ENCODE measurements at places on chromosomes 6 and 20.

DNA sequence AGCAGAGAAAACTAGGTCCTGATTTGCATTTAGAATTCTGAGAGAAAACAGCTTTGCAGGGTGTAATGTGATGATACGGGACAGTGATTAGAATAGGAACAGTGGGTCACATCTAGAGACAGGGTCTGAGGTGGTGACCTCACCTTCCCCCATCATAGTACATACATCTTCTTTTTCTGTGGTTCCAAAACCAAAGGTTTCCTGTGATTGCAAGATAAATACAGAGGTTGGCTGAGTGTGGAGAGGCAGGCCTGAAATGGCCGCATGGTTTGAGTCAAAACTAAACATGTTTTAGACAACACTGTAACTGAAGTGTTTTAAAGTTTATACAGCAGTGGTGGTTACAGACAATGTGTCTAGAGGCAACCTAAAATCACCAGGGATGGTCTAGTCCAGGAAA is 10.4 kb upstream of the NT5DC1 start:
- DNase-seq: no peak

DNA sequence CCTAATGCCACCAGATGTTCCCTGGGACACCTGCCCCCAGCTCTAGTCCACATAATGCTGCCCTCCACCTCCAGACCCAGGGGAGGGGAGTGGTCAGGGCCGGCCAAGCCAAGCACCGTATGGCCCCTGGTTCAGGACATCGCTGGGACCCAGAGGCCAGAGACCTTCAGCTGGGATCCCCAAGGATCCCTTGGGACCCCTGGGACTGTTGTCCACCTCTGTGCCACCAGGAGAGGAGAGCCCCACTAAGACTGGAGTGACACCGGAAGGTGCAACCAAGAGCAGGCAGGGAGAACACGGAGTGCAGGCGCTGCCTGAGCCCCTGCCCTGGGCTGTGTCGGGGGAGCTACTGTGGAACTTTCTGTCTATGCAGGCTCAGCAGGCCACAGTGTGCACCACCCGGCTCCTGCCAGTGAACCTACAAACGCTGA is 43.6 kb downstream of the CTCFL start:
- no peak for DNase-seq

GRCh38 chr6:139699335-139699734 is 324.9 kb upstream of the CITED2 start:
- DNase-seq: no peak

GRCh38 chr6:128573036-128573435 is 52.6 kb upstream of the PTPRK start:
- no peak for DNase-seq

- no peak for DNase-seq
Observed at GRCh38 chr6:157382821-157383220, 1.8 kb downstream of the ZDHHC14 start.

- no peak for DNase-seq
Observed at GRCh38 chr6:43933148-43933885, 163.3 kb downstream of the VEGFA start.

DNA sequence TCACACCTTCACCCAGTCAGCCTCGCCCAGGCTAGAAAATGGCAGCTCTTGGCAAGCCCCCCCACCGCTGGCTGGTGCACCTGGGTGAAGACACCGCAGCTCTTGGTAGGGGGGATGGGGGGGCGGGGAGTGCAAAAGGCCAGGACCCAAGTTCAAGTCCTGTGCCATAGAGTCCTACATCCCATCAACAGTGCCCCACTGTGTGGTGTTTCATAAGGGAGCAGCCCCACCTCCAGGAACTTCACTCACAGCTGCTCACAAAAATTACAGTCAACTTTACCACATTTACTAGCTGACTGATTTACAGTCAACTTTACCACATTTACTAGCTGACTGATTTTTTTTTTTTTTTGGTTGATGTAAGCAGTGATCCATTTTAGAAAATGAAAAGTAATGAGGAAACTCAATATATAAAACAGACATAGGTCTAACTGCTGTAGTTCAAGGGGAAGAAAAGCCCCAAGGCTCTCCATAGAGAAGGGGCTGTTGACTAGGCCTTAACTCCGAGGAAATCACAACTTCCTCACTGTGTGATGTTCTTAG is 208.9 kb upstream of the SNX9 start:
- no peak for DNase-seq

GRCh38 chr20:32404017-32404416 is 45.9 kb downstream of the ASXL1 start:
- no peak for DNase-seq

GRCh38 chr6:54057058-54057457 is 54.2 kb upstream of the MLIP start:
- DNase-seq: no peak

DNA sequence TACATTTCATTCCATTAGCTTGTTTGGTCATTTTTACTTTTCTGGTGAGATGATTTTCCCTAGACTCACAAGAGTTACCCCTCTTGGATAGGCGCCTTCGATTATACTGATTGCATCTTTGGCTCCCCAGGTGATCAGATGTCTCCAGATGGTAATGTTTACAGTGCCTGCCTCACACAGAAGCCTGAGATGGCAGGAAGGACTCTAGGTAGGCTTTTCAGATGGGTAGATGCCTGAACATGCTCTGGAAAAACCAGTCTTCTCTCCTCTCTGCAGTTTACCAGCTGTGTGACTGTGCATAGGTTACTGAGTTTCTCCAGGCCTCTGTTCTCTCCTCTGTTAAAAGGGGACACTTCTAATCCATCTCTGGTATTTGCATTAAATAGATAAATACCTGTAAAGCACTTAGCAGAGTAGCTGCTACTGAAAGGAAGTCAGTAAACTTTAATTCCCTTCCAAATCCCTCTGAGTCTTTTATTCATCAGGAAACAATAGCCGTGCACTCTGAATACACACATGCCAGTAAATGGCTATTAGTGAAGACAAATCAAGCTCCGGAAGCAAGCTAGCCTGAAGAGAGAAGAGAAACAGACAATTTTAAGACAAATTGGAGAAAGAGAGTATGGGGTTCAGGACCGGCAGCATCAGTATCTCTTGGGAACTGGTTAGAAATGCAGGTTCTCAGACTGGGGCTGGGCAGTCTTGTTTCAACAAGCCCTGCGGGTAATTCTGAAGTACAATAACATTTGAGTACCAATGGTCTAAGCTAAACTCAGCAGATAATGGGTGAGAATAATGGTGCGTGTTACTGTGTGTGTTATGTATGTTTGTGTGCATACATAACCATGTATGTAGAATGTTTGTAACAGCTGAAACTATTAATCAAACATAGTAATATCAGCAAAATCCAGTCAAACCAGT is 139.4 kb downstream of the UST start:
- no peak for DNase-seq

DNA sequence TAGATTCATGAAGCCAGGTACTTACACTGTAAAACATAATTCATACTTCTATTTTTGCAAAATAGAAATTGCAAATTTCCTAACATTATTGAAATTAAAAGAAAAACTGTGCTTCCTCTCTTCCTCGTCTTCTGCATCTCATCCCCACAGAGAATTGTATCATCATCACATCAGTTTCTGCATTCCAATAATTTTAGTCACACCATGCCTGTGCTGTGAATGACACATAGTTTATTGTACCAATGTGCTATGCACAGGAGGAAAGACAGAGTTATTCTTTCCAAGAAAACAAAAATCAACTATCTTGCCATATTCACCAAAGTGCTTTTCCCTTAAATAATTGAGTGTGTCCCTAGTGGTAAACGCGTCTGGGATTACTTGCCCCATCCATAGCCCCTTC is 38.1 kb upstream of the FAM135A start:
- no peak for DNase-seq

- no peak for DNase-seq
Observed at GRCh38 chr6:155444120-155444917, 11.3 kb downstream of the NOX3 start.

DNA sequence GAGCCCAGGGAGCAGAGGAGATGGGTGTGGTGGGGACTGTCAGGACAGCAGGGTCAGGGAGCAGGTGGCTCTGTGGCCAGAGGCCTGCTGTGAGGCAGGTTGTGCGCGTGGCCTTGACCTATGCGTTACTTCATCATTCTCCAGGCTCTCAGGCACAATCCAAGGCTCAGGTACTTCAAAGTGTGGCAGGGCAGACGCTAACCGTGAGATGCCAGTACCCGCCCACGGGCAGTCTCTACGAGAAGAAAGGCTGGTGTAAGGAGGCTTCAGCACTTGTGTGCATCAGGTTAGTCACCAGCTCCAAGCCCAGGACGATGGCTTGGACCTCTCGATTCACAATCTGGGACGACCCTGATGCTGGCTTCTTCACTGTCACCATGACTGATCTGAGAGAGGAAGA is 535 bp downstream of the NCR2 start:
- DNase-seq: no peak

DNA sequence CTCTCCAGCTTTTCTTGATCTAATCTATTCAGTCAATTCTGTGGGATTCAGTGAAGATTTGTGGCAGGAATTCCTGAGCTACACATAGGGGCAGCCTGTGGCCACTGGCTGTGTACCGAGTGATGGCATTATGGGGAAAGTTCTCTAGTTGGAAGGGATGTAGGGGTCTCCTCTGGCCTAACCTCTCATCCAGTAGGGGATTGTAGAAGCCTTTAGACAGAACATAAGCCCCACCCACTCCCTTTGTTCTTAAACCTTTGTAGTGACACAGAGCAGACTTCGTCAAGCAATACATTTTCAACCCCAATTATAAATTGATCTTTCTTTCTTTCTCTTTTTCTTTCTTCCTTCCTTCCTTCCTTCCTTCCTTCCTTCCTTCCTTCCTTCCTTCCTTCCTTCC is 188.9 kb downstream of the QKI start:
- no peak for DNase-seq

- DNase-seq: no peak
Observed at GRCh38 chr6:24858177-24858653, 59.5 kb upstream of the ARMH2 start.

DNA sequence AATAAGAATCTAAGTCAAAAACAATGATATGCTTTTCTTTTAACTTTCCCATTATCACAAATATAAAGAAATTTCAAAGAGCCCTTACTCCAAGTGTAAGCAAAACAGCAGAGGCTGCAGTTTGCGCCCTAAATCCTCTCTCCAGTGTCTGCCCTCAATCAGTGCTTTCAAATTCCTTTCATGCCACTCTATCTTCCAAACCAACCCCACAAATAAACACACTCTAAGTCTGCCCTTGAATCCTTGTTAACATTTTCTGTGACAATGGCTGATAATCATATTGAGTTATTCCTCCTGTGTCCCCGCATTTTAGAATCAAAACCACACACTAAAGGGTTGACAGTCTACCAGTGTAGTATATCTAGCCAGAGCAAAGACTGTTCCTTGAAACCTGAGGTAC is 317.9 kb upstream of the MARCKS start:
- DNase-seq: no peak

DNA sequence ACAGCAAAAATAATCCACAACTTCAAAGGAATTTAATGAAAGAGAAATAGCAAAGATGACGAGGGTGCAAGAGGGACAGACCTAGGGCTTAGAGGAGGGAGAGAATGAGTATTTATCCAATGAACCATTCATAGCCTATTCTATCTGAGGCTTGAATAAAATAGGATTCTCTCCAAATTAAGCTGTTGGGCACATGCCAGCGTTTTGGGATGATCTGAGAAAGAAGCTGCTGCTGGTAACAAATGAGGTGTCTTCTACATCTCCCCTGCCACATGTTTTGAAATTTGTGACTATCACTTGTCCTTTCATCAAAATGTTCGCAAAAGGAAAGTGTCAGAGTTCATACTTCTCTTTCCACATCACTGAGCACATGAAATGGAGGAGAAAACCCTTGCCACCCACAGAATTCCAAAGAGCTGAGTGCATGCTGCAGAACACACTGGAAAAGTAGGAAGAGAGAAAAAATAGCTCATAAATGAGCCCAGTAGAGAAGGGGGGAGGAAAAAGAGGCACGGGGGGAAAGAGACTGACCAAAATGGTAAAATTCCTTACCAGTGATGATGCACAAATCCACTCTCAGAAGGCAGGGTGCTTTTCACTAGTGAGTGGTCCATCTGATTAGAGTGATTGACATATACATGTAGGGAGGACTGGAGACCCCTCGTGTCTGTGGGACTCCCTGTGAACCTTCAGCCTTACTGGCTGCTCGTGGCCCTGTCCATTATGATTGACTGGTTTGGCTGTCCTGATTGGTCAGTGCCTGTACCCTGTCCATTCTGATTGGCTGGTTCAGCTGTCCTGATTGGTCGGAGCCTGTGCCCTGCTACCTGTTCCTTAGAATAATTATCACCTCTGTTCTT is 180.5 kb downstream of the OGFRL1 start:
- no peak for DNase-seq

DNA sequence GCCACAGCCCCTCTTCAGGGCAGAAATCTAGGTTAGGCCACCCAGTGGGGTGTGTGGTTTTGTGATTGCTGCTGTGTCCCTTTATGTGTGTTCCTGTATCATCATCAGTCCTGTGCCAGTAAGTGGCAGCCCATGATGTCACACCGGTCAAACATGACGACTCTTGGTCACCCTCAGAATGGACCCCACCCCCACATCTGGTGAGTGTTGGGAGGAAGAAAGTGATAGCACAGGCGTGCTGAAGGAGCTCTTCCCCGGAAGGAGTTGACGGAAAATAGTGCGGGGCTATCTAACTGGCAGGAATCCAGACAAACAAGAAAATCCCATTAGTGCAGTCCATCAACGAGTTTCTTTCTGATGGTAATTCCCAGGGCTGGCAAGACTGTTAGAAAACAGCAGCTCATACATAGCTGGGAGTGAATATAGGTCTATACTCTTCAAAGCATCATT is 33.4 kb upstream of the IL17A start:
- DNase-seq: no peak

DNA sequence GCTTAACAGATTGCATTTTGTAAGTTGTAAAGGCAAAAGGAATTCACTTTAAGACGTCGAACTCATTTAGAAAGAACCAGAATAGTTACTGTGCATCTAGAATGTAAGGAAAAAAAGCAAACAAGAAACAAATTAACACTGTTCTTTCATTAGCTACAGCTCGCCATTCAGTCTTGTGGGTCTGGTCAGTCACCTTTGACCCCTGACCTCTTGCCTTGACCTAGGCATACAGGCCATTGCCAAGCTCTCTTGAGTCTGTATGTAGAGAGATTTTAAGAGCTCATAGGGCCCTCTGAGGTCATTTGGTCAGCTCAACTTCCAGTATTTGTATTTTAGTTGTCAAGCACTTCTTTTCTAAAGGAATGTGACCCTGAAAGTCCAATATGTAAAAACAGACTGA is 318.7 kb downstream of the DHX35 start:
- no peak for DNase-seq

DNA sequence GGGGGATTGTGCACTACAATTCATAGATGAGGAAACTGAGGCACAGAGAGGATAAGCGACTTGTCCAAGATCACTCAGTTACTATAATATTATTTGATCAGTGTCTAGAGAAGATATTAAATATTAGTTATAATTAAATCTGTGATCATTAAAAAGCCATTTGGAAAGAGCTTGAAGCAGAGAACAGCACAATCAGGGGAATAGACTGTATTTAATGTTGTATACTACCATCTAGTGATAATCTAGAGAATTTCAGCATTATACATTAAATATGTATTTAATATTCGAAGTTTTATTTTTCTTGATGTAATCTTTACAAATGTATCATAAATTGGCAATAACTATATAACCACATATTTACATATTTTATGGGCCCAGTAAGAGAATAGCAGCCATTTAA is 20.1 kb upstream of the MTCL3 start:
- DNase-seq: peak; percentile 22

- no peak for DNase-seq
Observed at GRCh38 chr20:60034231-60035110, 76.2 kb downstream of the CDH26 start.

- DNase-seq: no peak
Observed at GRCh38 chr6:128903715-128904114, 20.8 kb downstream of the LAMA2 start.

- no peak for DNase-seq
Observed at GRCh38 chr6:44086931-44087574, 40.2 kb downstream of the MRPL14 start.
